BJ (cell line): ENCODE measurements at places on chromosomes 6 and 20.

DNA sequence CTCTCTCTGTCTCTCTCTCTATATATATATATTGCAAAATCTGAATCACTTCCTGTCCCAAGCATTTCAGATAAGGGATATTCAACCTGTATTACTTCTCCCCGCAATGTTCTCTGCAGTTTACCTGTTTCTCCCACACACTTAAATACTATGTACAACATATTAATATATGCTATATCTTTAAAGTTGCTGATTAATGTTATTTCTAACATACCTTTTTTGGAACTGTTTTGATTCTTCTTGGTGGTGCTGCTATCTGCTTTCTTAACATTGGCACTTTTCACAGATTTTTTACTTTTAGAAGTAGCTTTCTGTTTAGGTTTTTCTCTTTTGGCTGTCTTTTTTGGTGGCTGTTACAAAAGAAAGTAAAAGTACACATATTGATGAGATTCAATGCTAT is 27.2 kb downstream of the DEK start:
- DNase-seq = no peak

GRCh38 chr6:32118782-32119628 is 9.0 kb downstream of the ATF6B start:
- DNase-seq = no peak

DNA sequence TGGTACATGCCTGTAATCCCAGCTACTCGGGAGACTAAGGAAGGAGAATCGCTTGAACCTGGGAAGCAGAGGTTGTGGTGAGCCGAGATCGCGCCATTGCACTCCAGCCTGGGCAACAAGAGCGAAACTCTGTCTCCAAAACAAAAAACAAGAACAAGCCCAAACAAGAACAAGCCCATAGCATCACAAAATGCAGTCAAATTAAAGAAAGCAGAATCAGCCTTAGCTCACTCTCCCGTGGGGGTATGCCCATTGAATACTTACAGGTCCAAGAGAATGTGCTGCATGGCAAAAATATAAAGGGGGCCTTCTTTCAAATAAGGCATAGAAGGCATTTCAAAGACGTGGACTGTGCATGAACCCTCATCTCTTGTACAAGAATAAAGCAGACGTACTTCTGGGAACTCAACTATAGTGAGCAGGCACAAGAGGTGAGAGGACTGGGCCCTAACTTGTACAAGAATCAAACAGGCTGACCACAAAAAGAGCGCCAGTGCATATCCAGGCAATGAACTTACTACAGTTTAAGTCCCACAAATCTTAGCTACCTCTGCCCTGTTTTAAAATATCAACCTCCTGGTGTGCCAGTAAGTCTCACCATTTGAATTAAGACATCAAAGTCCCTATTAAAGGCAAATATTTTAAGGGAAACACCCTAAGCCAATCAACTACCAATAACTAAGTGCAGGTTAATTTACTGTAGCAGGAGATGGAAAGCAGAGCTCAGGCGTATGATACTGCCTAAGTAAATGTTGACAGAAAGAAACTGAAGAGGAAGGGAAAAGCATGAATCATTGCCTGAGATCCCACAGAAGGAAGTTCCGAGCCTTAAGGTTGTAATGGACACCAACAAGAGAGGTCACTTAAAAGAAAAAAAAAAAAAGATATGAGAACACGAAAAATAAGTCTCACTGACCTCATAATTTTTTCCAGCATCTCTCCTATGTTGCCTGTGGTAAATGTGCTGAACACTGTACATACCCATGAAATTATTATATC is 37.4 kb downstream of the TOMM6 start:
- no peak for DNase-seq

- no peak for DNase-seq
These were observed 17.1 kb downstream of the ELOVL5 start for GRCh38 chr6:53331678-53332077.

DNA sequence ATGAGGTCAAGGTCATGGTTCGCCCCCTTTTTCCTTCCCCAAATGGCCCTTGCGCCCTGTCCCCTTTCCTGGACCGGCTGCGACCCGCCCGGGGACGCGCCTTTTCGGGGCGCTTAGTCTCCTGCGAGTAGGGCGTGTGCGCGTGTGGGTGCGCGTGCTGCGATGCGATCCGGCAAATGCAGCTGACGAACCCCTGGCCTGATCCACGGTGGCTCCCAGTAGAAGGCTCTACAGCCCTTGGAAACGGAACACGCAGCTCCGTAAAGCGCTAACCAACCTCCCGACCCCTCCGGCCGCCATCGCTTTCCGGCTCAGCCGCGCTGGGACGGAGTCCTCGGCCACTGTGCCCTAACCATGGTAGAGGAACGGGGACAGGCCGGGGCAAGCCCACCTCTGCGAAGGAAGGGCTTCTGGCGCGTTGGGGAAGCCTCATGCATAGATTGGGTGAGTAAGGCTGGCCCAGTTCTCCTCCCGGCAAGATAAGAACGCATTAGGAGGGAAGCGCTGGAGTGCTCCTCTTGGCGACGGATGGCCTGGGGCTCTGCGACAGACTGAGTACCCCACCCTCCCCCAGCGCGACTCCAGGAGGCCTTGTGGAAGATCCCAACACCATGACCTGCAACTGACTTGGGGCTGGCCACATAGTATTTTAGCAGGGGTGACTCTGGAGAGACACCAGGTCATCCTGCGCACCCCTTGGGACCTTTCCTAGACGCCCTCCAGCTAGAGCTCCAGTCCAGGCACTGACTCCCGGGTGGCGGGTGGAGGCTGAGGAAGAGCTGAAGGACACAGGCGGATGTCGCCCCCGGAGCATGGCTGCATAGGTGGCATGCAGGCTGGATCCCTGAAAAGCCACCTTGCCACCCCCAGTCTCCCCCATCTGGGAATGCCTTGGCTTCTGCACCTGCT is 1.1 kb upstream of the SLC4A11 start:
- DNase-seq = no peak

GRCh38 chr6:123745895-123746294 is 57.8 kb upstream of the NKAIN2 start:
- no peak for DNase-seq
